ENCODE measurements at places on chromosomes 5 and 9.

GRCh38 chr9:966870-967269 lies 9.6 kb upstream of the DMRT3 start:
- peaks cover 84% of the 10 kb centered on the region for H3K4me1 ChIP-seq
- no peaks in the 10 kb centered on the region for H3K36me3 ChIP-seq
- peaks cover 100% of the 10 kb centered on the region for H3K27me3 ChIP-seq
- H3K4me3 ChIP-seq, result peak overlapping the region; percentile 33
- DNase-seq, result peak; percentile 57
- H3K27ac ChIP-seq, result no peak overlapping the region

GRCh38 chr5:160496334-160496733 lies 74.7 kb downstream of the PTTG1 start:
- no peak for DNase-seq
- no peaks in the 10 kb centered on the region for H3K27me3 ChIP-seq
- no peak overlapping the region for H3K4me3 ChIP-seq
- H3K4me1 ChIP-seq, result peaks cover 6% of the 10 kb centered on the region

- H3K4me1 ChIP-seq, result no peaks in the 10 kb centered on the region
- H3K36me3 ChIP-seq, result no peaks in the 10 kb centered on the region
- H3K4me3 ChIP-seq, result no peak overlapping the region
- H3K27ac ChIP-seq, result no peak overlapping the region
These were observed 24.4 kb upstream of the TGFBI start for GRCh38 chr5:136004436-136004835.

DNA sequence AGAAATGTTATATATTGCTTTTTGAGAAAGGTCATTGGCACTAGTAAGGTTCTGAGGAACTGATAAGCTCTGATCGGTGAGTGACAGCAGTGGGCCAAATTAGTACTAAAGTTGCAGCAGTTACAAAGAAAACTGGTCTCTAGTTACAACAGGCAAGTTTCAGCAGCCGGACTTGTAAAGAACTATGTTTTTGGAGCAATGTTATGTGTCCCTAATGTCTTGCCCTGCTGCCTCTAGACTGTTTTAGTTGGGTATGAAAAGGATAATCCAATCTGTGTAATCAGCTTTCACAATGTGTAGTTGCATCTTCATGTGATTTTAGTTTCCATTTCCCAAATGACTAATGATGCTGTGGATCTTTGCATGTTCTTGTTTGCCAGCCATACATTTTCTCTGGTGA lies 113.5 kb downstream of the CAMK4 start:
- no peaks in the 10 kb centered on the region for H3K27me3 ChIP-seq
- no peak overlapping the region for H3K4me3 ChIP-seq
- no peaks in the 10 kb centered on the region for H3K4me1 ChIP-seq
- no peaks in the 10 kb centered on the region for H3K36me3 ChIP-seq
- H3K27ac ChIP-seq, result no peak overlapping the region
- DNase-seq, result no peak

- H3K36me3 ChIP-seq, result no peaks in the 10 kb centered on the region
- DNase-seq, result no peak
- H3K4me3 ChIP-seq, result no peak overlapping the region
- no peaks in the 10 kb centered on the region for H3K4me1 ChIP-seq
These were observed 30.8 kb downstream of the CD14 start for GRCh38 chr5:140602147-140602546.

GRCh38 chr5:157994906-157995519 lies 136.1 kb upstream of the CLINT1 start:
- H3K27me3 ChIP-seq, result no peaks in the 10 kb centered on the region
- DNase-seq, result peak; percentile 84
- no peak overlapping the region for H3K27ac ChIP-seq
- no peaks in the 10 kb centered on the region for H3K4me1 ChIP-seq
- H3K4me3 ChIP-seq, result no peak overlapping the region
- no peaks in the 10 kb centered on the region for H3K36me3 ChIP-seq

DNA sequence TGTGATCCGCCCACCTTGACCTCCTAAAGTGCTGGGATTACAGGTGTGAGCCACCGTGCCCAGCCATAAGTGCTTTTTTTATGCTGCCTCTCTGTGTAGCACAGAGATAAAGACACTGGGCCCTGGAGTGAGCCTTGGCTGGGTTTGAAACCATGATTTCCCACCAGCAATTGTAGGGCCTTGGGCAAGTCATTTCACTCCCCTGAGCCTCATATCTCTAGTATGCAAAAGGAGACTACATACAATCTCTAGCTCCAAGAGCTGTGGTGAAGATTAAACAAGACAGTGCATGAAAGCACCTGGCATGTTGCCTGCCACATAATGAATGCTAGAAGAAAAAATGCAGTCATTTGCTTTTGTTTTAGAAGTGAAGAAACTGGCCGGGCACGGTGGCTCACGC lies 3.9 kb downstream of the FABP6 start:
- H3K4me3 ChIP-seq, result no peak overlapping the region
- H3K27me3 ChIP-seq, result no peaks in the 10 kb centered on the region
- H3K36me3 ChIP-seq, result no peaks in the 10 kb centered on the region
- DNase-seq, result no peak
- H3K4me1 ChIP-seq, result no peaks in the 10 kb centered on the region

DNA sequence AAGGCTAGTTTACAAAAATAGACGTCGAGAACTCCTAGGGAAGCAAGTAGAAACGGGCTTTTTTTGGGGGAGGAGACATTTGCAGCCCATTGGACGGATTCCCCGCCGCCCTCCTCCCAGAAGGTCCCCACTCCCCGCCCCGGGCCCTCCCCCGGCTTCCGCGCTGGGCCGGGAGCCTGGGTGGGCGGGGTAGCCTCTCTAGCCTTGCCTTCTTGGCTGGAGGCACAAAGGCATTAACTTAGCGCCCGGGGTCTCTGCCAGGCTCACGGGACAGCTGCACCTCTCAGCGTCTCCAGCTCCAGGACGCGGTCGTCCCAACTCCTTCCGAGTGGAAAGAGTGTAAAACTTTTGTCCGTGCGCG lies at the start of gene DMRTA1:
Gene DMRTA1, plus strand, starts transcription at position 236 of the 361 bp plus-strand sequence. CDS start 242 bp downstream, outside the sequence.
- peak within 1 kb of the TSS; percentile 67 for H3K4me3 ChIP-seq
- H3K27ac ChIP-seq, result no peak within 1 kb of the TSS
- peak; percentile 88 for DNase-seq
- H3K36me3 ChIP-seq, result no peaks in the 10 kb centered on the region
- peaks cover 27% of the 10 kb centered on the region for H3K4me1 ChIP-seq

Measured in neural progenitor cell (in vitro differentiated cells).